ENCODE measurements at places on chromosomes 4 and X. TPM values are rescaled to one million over a fixed set of nuclear protein-coding genes. Genes with fewer than 3 reads are reported as not detected.

Gene PDZD4
- total RNA-seq = 14.6 TPM

Gene INTS12
- 23.2 TPM for total RNA-seq

Gene RPGR
- total RNA-seq = 15.3 TPM

Gene RAB33A
- 0.18 TPM for total RNA-seq

Gene BTC
- total RNA-seq = 0.16 TPM

GRCh38 chr4:81314196-81314896 is 99.3 kb upstream of the PRKG2 start:
- no peak for DNase-seq

DNA sequence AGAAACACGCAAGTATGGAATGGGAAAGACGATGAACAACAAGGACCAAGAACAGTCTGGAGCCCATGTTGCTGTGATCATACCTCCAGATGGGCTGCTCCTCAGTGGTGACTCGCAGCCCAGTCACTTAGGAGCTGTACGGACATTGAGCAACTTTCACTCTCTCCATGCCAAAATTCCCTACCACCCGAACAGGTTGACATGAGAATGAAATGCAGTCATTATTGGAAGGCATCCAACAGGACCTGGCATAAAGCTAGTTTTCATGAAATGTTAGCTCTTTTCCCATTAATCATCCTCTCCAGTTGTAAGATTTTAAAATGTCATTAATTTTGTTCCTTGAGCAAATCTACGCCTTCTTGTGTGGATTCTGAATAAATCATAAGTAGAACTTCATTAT is 82.7 kb upstream of the GPM6B start:
- no peak for DNase-seq

DNA sequence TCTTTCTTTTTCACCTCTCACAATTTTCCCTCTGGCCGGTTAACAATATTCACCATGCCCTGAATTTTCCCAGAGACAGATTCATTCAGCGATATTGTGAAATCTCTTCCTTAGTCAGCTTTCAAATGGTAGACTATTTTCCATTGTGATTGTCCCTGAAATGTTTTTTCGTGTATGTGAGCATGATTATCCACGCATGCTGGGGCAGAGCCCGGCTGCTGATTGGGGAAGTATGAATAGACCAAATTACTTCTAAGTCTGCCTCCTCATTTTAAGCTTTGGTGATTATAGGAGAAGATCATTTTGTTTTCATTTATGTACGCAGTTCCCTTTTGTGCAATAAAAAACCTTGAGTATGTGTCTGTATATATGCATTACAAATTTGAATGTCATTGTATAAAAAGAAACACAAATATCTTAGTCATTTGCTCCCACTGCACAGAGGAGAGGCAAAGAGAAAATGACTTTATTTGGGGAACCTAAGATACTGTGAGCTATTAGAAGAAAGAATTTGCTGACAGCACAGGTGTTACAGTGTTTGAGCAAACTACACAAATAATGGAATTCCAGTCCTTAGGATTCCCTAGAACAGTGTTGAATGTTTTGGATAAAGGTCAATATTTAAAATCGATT is 11.3 kb downstream of the DTHD1 start:
- no peak for DNase-seq

GRCh38 chr4:38383646-38384121 is 280.3 kb upstream of the KLF3 start:
- no peak for DNase-seq

- DNase-seq = no peak
Measured at GRCh38 chrX:47817421-47817820, 19.3 kb upstream of the ZNF81 start.

GRCh38 chr4:6444582-6444981 is 27.8 kb downstream of the PPP2R2C start:
- no peak for DNase-seq

GRCh38 chrX:71953946-71954345 is 43.3 kb downstream of the NHSL2 start:
- no peak for DNase-seq

- no peak for DNase-seq
Measured at GRCh38 chr4:110046588-110047049, 133.9 kb downstream of the EGF start.

DNA sequence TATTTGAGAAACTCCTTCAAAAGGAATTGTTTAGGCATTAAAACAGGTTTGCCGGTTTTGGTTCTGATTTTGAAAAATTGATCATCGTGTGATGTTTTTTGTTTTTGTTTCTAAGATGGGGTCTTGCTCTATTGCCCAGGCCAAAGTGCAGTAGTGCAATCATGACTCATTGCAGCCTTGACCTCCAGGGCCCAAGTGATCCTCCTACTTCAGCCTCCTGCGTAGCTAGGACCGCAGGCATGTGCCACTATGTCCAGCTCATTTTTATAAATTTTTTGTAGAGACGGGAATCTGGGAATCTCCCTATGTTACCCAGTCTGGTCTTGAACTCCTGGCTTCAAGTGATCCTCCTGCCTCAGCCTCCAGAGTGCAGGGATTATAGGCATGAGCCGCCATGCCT is 35.0 kb downstream of the CLCN3 start:
- DNase-seq = no peak

GRCh38 chrX:2698604-2699003 is 7.5 kb downstream of the CD99 start:
- DNase-seq = no peak

Data from SK-MEL-5 (cell line).